ENCODE measurements at places on chromosomes 4 and X.

DNA sequence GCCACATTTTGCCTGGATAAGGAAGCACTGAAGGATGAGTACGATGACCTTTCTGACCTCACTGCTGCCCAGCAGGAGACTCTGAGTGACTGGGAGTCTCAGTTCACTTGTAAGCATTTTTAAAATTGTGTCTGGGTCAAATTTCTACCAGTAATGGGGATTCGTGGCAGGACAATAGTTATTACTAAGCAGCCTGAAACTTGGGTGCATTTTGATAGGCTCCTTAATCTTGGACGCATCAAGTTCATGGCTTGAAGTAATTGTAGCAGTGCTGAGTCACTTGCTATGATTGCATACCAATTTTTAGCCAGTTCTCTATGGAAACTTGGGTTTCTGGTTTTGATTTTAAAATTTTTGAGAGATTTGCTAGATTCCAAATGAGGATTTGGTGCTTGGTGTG is 4.3 kb downstream of the PGRMC1 start:
- DNase-seq = no peak

- DNase-seq = no peak
These were observed 9.9 kb upstream of the GK start for GRCh38 chrX:30643313-30643821.

GRCh38 chr4:39542611-39543012 is 15.4 kb upstream of the UGDH start:
- no peak for DNase-seq

DNA sequence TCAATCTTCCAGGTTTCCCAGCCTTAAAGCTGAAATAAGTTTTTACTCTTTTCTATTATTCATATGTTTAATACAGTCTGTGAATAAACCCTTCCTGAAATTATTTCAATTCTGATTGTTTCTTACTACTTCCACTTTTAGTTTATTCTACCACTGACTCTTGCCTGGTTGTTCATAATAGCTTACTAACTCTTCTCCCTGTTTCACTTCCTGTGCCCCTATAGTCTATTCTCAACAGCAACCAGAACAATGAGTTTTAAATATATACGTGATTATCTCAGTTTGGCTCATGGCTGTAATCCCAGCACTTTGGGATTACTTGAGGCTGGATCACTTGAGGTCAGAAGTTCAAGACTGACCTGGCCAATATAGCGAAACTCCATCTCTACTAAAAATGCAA is 408.0 kb upstream of the SPOCK3 start:
- no peak for DNase-seq

DNA sequence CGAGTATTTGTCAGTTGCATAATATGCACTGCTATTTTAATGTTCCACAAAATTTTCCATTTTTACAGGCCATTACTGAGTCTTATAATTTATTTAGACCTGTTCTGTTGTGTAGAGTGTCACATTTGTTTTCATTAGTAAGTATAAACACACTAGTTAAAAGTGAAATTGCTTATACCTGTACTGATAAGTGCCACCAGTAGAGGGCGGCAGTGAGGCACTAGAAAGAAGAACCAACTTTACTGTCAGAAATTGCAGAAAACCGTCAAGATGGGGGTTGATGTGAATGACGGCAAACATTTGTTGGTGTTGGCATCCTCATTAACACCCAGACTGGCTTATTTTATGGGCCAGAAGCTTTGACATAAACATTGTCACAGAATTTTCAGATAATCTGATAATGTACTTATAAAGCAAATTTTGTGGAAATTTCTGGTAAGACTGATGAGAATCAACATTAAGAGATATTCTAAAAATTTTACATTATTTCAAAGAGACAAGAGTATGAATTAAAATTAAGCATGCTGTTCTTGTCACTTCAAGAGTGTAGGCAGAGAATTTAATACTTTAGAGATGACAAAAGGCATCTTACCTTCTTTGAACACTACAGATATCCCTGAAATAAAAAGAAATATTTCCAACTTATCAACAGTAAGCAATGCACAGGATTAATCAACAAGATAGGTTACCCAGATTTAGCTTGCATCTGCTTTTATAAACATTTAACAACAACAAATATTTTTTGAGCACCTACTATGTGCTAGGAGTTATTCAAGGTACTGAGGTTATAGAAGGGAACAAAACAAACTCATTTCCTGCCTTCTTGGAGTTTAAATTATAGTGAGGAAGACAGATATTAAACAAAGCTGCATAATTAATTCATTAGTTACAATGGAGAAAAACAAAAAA is 24.9 kb downstream of the ALPK1 start:
- DNase-seq = no peak

GRCh38 chrX:55710701-55711100 is 6.8 kb upstream of the RRAGB start:
- no peak for DNase-seq

DNA sequence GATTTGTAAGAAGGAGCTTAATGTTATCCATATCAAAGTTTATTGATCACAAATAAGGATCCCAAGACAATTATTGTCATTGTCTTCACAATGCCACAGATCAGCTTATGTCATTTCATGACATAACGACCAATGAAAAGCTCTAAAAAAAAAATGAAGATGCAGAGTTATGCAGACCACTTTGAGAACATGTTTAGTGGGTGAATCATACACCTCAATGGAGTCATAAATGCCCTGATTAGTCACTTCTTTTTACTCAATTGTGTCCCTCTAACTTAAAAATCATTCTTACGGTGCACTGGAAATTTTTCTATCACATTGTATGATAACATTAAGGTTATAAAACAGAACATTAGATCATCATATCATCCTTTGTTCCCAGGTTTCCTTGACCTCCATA is 87.6 kb upstream of the GABRG1 start:
- DNase-seq = no peak

DNA sequence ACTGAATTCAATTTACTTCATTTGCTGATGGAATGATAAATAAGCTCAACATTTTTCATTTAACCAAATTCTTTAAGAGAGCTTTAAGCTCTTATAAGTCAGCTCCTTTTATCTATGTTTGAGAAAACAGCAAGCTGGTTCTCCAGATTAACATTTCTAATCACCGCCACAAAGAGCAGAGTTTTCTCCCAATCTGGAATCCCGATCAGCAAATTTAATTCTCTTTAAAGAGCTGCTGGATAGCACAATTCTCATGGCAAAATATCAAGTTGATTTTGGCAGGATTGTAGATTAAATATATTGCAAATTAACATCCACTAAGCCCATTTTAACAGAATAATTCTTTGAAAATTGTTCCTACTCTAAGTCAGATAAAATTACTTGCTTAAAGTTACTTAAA is 48.8 kb downstream of the RPS6KA3 start:
- DNase-seq = no peak

- no peak for DNase-seq
These were observed 156.4 kb upstream of the GATB start for GRCh38 chr4:151917145-151917734.

- no peak for DNase-seq
These were observed 93.2 kb downstream of the SCD5 start for GRCh38 chr4:82705169-82705927.

DNA sequence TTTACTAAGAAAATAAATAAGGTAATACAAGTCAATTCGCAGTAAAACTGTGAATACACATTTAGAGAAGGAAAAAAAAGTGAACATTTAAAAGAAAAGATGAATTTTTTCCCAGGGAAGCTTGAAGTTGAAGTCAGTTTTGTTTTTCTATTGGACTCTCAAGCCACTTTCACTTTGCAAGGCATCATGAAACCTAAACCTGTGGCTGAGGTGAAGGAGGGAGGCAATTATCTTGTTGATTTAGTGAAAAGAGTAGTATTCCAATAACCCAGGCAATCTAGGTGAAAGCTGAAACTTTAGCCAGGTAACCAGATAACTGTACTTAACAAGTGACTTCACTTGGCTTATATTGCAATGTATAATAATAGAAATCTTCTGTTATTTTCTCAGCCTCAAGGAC is 138.6 kb downstream of the HDX start:
- DNase-seq = no peak

DNA sequence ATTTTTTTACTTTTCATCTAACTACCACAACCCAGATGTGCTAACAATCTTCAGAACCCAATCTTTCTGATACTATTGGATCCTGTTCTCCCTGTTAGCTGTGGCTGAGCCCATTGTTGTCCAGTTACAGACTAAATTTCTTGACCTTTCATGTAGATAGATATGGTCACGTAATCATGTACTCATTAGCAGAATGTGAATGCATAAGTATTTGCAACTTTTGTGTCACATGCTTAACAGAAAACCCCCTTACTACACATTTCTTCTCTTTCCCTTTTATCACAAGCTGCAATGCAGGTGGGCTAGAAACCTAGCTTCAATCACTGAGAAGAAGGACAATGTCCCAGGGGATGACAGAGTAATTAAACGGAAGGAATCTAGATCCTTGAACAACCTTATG is 13.1 kb upstream of the FAM13A start:
- DNase-seq = no peak

GRCh38 chr4:180636696-180637404 is 1606.4 kb upstream of the TENM3 start:
- no peak for DNase-seq
